ENCODE measurements at places on chromosomes 3 and 15.
A peak's percentile ranks its signal among the peaks of the same experiment; 100 is the strongest.

DNA sequence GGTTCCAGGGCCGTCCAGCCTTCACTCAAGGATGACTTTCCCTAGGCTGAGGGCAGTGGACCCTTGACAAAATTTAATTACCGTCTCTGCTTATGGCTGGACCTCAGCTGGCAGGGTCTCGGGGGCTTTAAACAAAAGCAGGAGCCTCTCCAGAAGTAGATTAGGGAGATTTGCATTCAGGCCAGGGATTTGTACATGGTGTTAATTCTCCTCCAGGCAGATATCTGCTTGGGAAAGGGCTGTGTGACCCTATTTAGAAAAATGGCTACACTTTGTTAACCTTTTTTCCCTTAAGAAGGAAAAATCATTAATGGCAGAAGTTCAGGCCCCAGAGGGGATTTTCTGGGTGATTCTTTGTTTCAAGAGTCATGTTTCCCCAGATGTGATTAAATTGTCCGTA is 329.1 kb upstream of the C2CD4B start:
- DNase-seq: no peak

- no peak for DNase-seq
Measured at GRCh38 chr3:134080761-134081160, 51.0 kb upstream of the SLCO2A1 start.

GRCh38 chr3:59813148-59813538 is 763.3 kb upstream of the CFAP20DC start:
- no peak for DNase-seq

- DNase-seq: no peak
Measured at GRCh38 chr15:47609693-47610092, 107.6 kb upstream of the SEMA6D start.

DNA sequence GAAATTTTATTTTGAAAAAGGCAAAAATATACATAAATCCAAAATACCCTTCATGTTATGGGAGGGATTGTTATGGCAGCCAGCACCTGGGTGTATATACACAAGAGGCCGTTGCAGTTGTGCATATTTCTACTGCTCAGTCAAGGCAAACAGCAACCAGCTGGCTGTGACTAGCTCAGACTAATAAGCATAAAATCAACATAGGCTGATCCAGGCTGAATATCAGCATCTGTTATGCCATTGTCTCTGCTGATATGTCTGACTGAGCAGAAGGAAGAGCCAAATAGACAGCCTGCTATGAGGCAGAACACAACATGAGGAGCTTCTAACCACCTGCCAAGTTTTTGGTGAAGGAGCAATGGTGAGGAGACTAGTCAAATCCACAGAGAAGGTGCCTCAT is 457.5 kb upstream of the ALCAM start:
- no peak for DNase-seq

- DNase-seq: no peak
Measured at GRCh38 chr3:190526787-190527762, 13.2 kb downstream of the IL1RAP start.

GRCh38 chr3:98885851-98886250 is 15.6 kb downstream of the DCBLD2 start:
- no peak for DNase-seq

DNA sequence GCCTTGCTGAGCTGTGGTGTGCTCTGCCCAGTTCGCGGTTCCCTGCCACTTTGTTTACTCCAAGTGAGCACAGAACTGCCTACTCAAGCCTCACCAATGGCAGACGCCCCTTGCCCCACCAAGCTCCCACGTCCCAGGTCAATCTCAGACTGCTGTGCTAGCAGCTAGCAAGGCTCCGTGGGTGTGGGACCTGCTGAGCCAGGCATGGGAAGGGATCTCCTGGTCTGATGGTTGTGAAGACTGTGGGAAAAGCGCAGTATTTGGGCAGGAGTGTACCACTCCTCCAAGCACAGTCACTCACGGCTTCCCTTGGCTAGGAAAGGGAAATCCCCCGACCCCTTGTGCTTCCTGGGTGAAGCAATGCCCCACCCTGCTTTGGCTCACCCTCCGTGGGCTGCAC is 45.0 kb downstream of the SLC12A6 start:
- no peak for DNase-seq

- no peak for DNase-seq
Measured at GRCh38 chr3:144265542-144266100, 294.0 kb downstream of the DIPK2A start.

- no peak for DNase-seq
Measured at GRCh38 chr3:129032716-129033115, 27.9 kb upstream of the GP9 start.

DNA sequence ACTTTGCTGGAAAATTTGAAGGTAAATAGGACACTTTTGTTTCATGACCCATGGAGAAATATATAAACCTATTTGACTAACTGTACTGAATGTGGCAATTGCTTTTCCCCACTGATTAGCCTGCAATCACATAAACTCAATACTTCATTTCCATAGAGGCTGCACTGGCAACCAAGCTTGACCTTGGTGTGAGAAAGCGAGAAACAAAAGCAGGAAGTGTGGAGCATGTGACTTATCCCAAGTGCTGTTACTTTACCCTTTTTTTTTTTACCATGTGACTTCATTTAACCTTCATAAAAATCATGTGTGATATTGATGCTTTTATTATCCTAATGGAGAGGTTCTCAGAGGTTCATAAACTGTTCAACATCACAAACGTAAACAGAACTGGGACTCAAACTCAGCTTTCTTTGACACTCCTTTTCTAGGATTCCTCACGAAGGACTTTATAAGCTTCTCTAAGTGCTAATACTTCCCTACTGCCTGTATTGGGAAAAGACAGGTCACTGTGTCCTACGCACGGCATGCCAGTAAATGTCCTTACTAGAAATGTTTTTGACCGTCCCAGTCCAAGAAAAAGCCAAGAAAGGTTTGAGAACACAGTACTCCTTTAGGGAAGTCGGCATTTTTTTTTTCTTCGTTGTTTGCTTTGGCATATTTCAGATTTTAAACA is 34.9 kb upstream of the ZNF385D start:
- no peak for DNase-seq

GRCh38 chr3:139414608-139415224 is 25.3 kb upstream of the COPB2 start:
- DNase-seq: no peak

- DNase-seq: no peak
Measured at GRCh38 chr15:76011627-76012551, at the start of gene NRG4. Gene NRG4 (minus strand): TSS chr15:76012424. CDS start chr15:76011230, 1,194 bp downstream.

- no peak for DNase-seq
Measured at GRCh38 chr3:184126006-184126405, 9.2 kb upstream of the EIF2B5 start.

GRCh38 chr15:92400980-92401787 is 7.5 kb downstream of the ST8SIA2 start:
- no peak for DNase-seq

DNA sequence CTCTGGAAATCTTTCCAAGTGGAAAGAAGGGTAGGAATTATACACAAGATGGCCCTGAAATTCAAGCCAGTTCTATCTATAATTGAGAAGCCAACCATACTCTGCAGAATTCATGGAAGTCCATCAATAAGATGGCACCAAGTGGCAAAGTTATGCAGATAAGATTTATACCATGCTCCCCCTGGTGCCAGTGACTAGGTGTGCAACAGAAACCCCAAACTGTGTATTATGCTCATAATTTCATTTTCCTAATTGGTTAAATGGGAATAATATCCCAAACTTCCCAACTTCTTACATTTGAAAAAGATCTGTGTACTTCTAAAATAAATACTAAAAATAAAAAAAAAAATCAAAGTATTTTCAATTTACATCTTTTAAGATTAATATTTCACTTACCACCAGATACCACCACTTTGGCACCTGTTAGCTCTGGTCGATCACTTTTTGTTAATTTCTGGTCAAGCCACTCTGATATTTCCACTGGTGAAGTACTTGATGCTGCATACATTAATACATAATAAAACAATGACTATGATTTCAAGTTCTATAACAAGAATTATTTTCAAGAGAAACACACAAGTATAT is 25.9 kb downstream of the ETFA start:
- DNase-seq: no peak

DNA sequence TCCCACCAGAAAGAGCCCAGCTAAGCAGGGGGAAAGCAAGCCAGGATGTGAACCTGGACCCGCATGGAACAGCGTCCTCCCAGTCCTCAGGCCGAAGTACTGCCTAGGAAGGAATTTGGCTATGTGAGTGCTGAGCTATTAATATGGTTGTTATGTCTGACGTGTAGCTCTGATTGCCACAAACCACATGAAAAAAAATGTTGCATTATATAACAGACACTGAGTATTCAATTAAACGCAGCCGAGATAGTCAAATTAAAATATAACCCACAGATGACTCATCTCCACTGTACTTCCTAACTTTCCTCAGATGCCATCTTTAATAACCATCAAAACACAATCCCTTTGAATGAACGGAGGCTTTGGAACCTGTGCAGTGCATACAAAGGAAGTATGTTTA is 111.1 kb downstream of the GABRB3 start:
- DNase-seq: no peak

DNA sequence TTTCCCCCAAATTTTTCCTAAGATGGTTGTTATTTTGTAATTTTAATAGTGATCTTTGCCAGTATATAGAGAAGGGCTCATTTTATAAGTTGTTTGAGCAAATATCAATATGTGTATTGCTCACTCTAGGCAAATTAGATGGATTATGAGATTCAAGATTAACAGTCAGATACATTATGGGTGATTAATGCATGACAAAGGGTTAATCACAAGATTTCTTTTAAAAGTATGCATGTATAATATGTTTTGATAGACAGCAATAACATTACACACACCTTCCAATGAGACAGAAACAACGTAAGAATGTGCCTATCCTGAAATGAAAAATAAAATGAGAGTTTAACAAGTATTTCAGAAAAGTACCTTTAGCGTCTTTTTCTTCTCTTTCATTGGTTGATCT is 547.6 kb upstream of the AGTR1 start:
- no peak for DNase-seq

GRCh38 chr3:15305359-15305844 is 27.0 kb downstream of the SH3BP5 start:
- DNase-seq: no peak

DNA sequence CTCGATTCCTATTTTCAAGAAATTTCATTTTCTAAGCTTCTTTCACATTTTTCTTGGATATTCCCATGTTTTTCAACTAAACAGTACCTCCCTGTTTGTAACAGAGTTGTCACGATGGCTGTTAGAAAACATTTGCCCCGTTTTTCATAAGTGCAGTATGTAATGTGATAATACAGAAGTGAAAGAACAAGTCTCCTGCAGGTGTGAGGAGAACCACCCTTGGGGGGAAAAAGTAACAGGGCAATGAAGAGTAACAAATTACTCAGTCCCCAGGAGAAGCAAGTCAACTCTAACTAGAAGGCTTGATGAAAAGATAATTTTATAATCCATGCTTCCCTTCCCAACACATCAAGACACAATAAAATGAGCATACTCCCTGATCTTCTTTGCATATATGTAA is 493.3 kb downstream of the FOXP1 start:
- DNase-seq: no peak

DNA sequence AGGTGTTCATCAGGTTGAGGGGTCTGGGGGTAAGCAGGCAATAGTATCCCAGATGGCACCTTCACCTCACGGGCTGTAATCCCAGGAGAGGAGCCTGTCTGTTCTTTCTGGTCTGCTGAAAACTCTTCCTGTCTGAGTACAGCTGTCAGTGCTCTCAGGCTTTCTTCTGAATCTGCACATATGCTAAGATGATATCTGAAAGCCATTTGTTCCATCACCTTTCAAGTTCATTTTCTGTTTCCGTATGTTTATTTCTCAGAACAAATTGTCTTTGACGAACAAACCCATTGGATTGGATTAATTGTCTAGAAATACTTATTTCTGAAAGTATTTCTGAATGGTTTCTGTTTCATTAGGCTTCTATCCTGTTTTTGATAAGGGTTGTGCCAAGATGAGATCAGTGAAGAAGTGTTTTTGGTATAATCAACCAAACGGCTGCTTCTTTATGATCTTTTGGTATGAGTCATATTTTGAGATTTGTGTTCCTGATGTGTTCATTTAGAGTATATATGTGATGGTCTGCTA is 13.3 kb downstream of the ZNF592 start:
- DNase-seq: no peak

- DNase-seq: no peak
Measured at GRCh38 chr15:71237456-71238188, 122.4 kb downstream of the THSD4 start.

DNA sequence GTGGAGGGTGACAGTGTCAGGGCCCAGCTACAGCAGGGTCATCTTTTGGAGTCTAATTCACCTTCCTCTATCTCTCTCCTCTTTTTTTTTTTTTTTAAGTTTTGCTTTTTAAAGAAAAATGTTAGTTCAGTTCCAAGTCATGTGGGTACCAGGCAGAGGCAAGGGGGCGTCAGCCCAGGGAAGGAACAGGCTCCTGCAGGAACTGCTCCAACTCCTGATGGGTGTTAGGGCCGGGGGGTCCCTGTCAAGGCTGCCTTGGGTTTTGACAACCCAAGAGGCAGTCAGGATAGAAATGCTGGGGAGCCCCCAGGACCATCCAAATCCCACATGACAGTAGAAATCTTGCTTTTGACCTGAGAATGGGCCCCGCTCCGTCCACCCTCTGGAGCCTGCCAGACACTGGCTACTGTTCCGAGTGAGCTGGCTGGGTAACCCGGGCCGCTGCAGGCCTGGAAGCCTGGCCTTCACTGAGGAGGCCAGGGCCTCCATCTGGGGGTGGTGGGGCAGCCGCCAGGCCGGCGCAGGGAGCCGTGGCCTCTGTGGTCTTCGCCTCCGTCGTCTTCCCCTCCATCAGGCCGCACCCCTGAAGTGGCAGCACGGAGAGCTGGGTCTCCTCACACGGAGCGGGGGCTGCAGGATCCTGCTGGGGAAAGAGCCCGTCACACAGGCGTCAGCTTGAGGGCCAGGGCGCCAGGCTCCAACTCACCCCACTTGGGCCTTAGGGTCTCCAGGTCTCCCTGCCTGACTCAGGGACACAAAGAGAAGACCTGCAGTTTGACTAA is 24.2 kb downstream of the RNU5B-1 start:
- DNase-seq: no peak

GRCh38 chr3:58009749-58010535 is 1.7 kb downstream of the FLNB start:
- DNase-seq: peak; percentile 34

DNA sequence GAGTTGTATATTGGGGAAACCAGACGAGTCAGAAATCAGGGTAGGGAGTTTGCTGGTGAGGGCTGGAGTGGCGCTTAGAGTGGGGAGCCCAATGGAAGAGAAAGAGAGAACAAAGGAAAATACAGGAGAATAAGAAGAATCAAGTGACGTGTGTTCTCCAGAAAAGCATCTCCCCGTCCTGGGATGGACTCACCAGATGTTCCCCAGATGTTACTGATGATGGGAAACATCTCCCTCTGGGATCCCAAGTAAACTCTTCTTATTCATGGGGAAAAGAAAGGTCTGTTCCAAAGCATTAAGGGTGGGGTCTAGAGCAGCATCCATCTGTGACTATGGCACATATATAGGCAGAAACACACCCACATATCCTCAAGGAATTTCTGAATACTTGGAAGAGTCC is 3.0 kb upstream of the CSRNP1 start:
- DNase-seq: no peak

GRCh38 chr15:77346245-77347036 is 73.5 kb downstream of the PEAK1 start:
- no peak for DNase-seq
